Mesothelial cell of epicardium (in vitro differentiated cells): ENCODE measurements at places on chromosomes 16 and 17. TPM values are rescaled to one million over a fixed set of nuclear protein-coding genes. Genes with fewer than 3 reads are reported as not detected.

The DBNDD1 gene
- total RNA-seq = 10.2 to 11.5 TPM (median 10.7 TPM) in 3 replicates

The ZG16 gene
- 0.11 to 0.20 TPM (median 0.20 TPM) in 3 replicates for total RNA-seq

DNA sequence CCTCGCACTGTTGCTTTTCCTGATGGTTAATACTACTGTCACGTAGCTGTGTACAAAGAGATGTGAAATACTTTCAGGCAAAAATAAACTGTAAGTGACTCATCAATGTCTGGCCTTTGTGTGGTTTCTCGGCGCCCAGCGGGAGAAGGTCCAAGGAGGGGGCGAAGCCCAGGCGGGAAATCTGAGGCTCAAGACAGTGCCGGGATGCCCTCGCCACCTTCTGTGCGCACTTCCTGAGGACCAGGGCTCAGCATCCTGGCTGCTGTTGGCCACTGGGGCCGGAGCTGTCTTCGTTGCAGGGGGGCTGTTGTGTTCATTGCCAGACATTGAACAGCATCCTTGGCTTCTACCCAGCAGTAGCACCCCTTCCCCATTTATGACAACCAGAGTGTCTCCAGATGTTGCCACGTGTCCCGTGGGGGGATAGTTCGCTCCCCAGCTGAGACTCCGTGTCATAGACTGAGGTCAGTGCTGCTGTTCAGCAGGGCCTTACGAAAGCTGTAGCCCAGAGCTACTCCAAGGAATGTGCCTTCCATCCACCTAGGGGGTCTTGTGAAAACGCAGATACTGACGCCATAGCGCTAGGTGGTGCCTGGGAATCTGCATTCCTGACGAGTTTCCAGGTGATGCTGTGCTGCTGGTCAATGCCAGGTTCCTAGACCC, 67.3 kb upstream of the PLCG2 start:
- H3K36me3 ChIP-seq = peaks cover 10% of the 10 kb centered on the region
- peaks cover 26% of the 10 kb centered on the region for H3K4me1 ChIP-seq
- H3K27ac ChIP-seq = peak overlapping the region; percentile 6
- H3K4me3 ChIP-seq = no peak overlapping the region
- no peaks in the 10 kb centered on the region for H3K27me3 ChIP-seq

- H3K27ac ChIP-seq = peak overlapping the region; percentile 79
- peaks cover 62% of the 10 kb centered on the region for H3K4me1 ChIP-seq
- DNase-seq = no peak
- H3K27me3 ChIP-seq = peaks cover 16% of the 10 kb centered on the region
Observed at GRCh38 chr17:50199211-50199802, 2.1 kb downstream of the COL1A1 start.

- H3K27me3 ChIP-seq = peaks cover 67% of the 10 kb centered on the region
- DNase-seq = no peak
- no peak overlapping the region for H3K27ac ChIP-seq
- H3K4me3 ChIP-seq = no peak overlapping the region
- peaks cover 11% of the 10 kb centered on the region for H3K4me1 ChIP-seq
Observed at GRCh38 chr17:21454441-21454840, 78.3 kb downstream of the KCNJ12 start.

GRCh38 chr17:31073411-31073810, 21.4 kb upstream of the NF1 start:
- H3K4me3 ChIP-seq = no peak overlapping the region
- no peak for DNase-seq
- H3K36me3 ChIP-seq = no peaks in the 10 kb centered on the region
- peak overlapping the region; percentile 93 for H3K27ac ChIP-seq

GRCh38 chr17:40422990-40423633, 5.4 kb upstream of the TOP2A start:
- H3K4me3 ChIP-seq = no peak overlapping the region
- no peak for DNase-seq
- H3K36me3 ChIP-seq = no peaks in the 10 kb centered on the region
- H3K27ac ChIP-seq = no peak overlapping the region

DNA sequence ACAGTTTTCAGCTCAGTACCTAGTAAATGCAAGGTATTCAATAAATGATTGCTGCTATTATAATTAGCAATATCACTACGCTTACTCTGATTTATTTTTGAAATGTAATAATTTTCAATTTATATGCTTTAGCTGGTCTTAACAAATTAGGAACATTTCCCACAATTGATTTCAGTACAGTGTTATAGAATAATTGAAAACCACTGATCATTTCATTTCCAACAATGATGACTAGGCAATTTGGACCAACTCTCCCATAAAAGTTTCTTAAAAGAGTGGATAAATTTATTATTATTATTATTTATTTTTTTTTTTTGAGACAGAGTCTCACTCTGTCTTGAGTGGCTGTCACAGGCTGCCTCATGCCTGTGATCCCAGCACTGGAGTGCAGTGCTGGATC, 41.1 kb downstream of the VMP1 start:
- H3K27me3 ChIP-seq = no peaks in the 10 kb centered on the region
- H3K36me3 ChIP-seq = peaks cover 5% of the 10 kb centered on the region
- peaks cover 4% of the 10 kb centered on the region for H3K4me1 ChIP-seq
- no peak for DNase-seq
- no peak overlapping the region for H3K27ac ChIP-seq

The CLEC18B gene
- total RNA-seq = 0.29 to 1.1 TPM (median 0.89 TPM) in 3 replicates

DNA sequence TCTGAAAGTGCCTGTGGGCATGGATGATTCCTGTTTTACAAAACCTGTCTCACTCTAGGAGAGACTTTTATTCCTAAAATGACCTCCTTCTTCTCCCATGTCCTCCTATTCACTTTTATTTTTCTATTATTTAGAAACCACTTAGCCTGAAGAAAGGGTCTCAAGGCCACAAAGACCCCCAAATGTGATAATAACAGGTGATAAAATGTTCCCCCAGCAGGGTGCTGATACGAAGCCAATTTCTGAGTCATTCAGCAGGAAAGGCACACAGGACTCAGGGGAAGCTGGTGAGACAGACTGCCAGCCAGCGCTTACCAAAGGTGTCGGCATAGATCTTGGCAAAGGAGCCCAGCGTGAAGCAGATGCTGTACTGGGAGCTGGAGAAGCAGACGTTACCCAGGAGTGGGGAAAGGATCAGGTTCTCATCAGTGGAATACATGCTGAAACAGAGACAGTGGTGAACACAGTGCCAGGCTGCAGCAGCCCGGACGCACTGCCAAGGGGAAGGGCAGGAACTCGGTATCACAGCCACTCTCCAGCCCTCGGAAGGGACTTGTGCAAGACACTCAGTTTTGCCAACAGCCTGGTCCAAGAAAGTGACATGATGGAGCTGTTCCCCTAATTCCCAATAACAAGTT, 24.6 kb downstream of the HIGD1B start:
- peaks cover 45% of the 10 kb centered on the region for H3K36me3 ChIP-seq
- no peak overlapping the region for H3K4me3 ChIP-seq
- no peak overlapping the region for H3K27ac ChIP-seq
- H3K4me1 ChIP-seq = no peaks in the 10 kb centered on the region
- DNase-seq = no peak
- H3K27me3 ChIP-seq = no peaks in the 10 kb centered on the region

The TBX21 gene
- total RNA-seq = not detected in 3 replicates

GRCh38 chr17:47221154-47221553, 12.0 kb downstream of the MYL4 start:
- peaks cover 2% of the 10 kb centered on the region for H3K36me3 ChIP-seq
- DNase-seq = no peak
- peaks cover 8% of the 10 kb centered on the region for H3K27me3 ChIP-seq
- no peak overlapping the region for H3K4me3 ChIP-seq
- peaks cover 7% of the 10 kb centered on the region for H3K4me1 ChIP-seq

GRCh38 chr17:13153036-13153435, 135.2 kb upstream of the ELAC2 start:
- H3K27ac ChIP-seq = no peak overlapping the region
- no peak overlapping the region for H3K4me3 ChIP-seq
- no peaks in the 10 kb centered on the region for H3K36me3 ChIP-seq
- H3K27me3 ChIP-seq = no peaks in the 10 kb centered on the region
- DNase-seq = no peak

- H3K27me3 ChIP-seq = no peaks in the 10 kb centered on the region
- DNase-seq = no peak
- H3K36me3 ChIP-seq = no peaks in the 10 kb centered on the region
- peaks cover 21% of the 10 kb centered on the region for H3K4me1 ChIP-seq
- H3K27ac ChIP-seq = no peak overlapping the region
Observed at GRCh38 chr16:25012525-25012991, 2.6 kb downstream of the ARHGAP17 start.

- no peak for DNase-seq
- peaks cover 2% of the 10 kb centered on the region for H3K36me3 ChIP-seq
- H3K27me3 ChIP-seq = no peaks in the 10 kb centered on the region
- no peak overlapping the region for H3K27ac ChIP-seq
- peaks cover 10% of the 10 kb centered on the region for H3K4me1 ChIP-seq
Observed at GRCh38 chr16:3937066-3937875, 56.8 kb upstream of the CREBBP start.

The SMTNL2 gene
- 64.8 to 68.2 TPM (median 65.7 TPM) in 3 replicates for total RNA-seq

DNA sequence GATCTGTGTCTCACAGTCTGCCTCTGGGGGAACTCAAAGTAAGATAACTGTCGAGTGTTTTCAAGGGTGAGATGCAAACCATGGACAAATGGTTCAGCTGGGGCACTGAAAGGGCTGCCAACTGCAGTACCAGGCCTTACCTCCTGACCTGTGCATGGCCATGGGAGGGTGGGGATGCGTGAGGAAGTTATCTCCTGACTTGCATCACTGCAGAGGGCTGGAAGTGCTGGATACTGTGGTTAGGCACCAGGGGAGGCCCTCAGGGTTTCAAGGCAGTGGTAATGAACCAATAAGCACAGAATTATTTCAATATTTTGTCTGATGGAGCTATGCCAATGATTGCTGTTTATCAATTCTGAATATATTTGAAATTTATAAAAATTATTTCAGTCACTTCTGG, 159.2 kb downstream of the CYLD start:
- no peak overlapping the region for H3K4me3 ChIP-seq
- H3K36me3 ChIP-seq = no peaks in the 10 kb centered on the region
- peaks cover 29% of the 10 kb centered on the region for H3K27me3 ChIP-seq
- no peaks in the 10 kb centered on the region for H3K4me1 ChIP-seq
- DNase-seq = no peak

The NHERF2 gene
- 48.1 to 55.1 TPM (median 51.3 TPM) in 3 replicates for total RNA-seq

- H3K4me3 ChIP-seq = no peak overlapping the region
- DNase-seq = no peak
- no peaks in the 10 kb centered on the region for H3K36me3 ChIP-seq
- H3K4me1 ChIP-seq = no peaks in the 10 kb centered on the region
- H3K27ac ChIP-seq = no peak overlapping the region
- peaks cover 49% of the 10 kb centered on the region for H3K27me3 ChIP-seq
Observed at GRCh38 chr16:55809386-55809785, 23.5 kb downstream of the CES1 start.

DNA sequence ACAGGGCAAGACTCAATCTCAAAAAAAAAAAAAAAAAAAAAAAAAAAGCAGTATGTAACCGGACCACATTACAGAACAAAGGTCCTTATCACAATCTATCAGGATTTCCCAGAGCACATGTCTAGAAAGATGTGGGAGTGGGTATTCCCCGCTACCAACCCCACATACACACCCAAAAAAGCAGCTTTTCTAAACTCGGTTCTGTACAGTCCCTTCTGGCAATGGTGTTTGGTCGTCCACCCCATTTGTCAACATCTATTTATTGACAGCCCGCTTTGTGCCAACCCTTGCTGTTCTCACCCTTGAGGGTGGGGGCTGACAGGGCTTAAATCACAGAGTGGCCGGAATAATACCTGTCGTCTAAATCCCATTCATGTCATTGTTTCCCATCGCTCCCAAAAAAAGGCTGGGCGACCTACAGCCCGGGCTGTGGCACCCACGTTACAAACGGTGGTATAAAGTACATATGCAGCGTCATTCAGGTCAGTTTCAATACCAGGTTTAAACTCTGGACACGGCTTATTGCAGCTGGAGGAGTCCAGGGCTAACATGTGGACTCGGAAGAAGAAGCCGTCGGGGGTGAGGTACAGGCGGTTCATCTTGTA, 3.6 kb downstream of the C17orf58 start:
- H3K27ac ChIP-seq = peak overlapping the region; percentile 90
- H3K36me3 ChIP-seq = no peaks in the 10 kb centered on the region
- H3K4me3 ChIP-seq = peak overlapping the region; percentile 89
- peaks cover 27% of the 10 kb centered on the region for H3K4me1 ChIP-seq
- no peak for DNase-seq
- peaks cover 16% of the 10 kb centered on the region for H3K27me3 ChIP-seq

The GSG1L2 gene
- not detected in 3 replicates for total RNA-seq

The MED1 gene
- 43.9 to 47.3 TPM (median 44.4 TPM) in 3 replicates for total RNA-seq

DNA sequence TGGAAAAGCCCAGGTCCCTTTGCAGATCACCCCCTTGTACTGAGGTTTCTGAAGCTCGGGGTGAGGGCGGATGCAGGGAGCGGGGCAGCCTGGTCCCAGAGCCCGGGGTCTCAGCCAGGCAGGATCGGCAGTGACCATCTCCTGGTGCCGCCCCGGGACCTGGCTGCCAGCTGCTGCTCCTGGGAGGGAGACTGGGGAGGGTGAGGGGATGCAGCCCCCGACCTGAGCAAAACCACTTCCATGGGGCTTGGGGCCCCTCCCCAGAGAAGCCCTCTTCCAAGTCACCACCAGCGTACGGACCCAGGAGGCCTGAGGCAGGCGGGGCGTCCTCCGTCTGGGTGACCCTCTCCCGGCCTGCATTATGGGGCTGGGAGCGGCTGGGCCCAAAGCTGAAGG, 14.8 kb downstream of the CD7 start:
- H3K27ac ChIP-seq = no peak overlapping the region
- peaks cover 34% of the 10 kb centered on the region for H3K4me1 ChIP-seq
- no peaks in the 10 kb centered on the region for H3K36me3 ChIP-seq
- peaks cover 8% of the 10 kb centered on the region for H3K27me3 ChIP-seq
- no peak overlapping the region for H3K4me3 ChIP-seq

GRCh38 chr16:3738541-3738940, 21.2 kb upstream of the TRAP1 start:
- H3K27ac ChIP-seq = no peak overlapping the region
- no peak overlapping the region for H3K4me3 ChIP-seq
- DNase-seq = no peak
- peaks cover 61% of the 10 kb centered on the region for H3K36me3 ChIP-seq

DNA sequence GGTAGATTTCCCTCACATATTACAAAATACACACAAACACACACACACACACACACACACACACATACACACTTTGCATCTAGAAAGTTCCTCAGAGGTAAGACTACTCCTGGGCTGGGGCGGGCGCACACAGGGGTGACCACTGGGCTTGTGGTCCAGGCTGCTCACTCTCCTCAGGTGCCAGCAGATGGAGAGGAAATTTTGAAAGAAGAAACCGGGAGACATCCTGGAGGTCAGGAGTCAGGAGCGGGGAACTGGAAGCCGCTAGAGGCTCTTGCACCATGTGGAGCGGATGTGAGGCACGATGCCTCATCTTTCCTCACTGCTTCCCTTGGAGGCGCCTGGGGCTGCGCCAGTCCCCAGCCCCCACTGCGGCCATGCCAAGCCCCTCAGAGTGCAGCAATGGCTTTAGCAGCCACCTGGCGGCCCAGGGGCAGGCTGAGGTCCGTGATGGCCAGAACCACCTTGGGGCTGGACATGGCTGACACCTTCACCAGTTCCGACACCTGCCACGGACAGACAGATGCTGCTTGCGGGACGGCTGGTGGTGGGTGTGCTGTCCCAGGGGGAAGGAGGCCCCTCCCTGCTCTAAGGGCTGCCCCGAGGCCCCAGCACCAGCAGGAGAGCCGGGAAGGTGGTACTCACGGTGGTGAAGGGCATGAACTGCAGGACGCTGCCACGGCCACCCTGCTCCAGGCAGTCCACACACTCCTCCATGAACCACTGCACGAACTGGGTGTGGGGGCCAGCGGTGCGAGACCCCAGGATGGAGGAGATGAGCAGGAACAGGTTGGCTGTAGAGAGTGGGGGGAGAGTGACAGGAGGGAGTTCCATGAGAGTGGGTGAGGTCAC, 4.1 kb downstream of the CSF3 start:
- peak overlapping the region; percentile 64 for H3K27ac ChIP-seq
- peaks cover 14% of the 10 kb centered on the region for H3K36me3 ChIP-seq
- no peak overlapping the region for H3K4me3 ChIP-seq
- peaks cover 8% of the 10 kb centered on the region for H3K4me1 ChIP-seq
- no peak for DNase-seq

- peaks cover 95% of the 10 kb centered on the region for H3K27me3 ChIP-seq
- no peak for DNase-seq
- peaks cover 44% of the 10 kb centered on the region for H3K4me1 ChIP-seq
- peak overlapping the region; percentile 55 for H3K4me3 ChIP-seq
Observed at GRCh38 chr17:48752399-48753288, 24.1 kb upstream of the HOXB13 start.
